ENCODE measurements at places on chromosomes 13 and 19.

DNA sequence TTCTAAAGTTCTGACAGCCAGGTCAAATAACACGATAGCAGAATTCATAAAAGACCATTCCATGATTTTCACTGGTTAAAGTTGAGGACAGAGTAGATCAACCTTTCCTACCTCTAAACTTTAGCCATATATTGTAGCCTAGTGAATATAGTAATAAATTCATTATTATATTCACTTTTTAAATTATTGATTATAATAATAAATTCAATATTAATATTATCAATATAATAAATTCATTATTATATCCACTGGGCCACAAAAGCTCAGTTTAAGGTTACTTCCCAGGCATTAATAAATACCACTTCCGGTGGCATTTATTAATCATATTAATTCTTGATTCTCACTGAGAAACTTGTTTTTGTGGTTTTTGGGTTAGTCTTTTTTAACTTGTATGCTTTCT is 85.7 kb upstream of the GPC6 start:
- DNase-seq: no peak

GRCh38 chr13:112700291-112701060 is 10.6 kb downstream of the ATP11A start:
- DNase-seq: no peak

DNA sequence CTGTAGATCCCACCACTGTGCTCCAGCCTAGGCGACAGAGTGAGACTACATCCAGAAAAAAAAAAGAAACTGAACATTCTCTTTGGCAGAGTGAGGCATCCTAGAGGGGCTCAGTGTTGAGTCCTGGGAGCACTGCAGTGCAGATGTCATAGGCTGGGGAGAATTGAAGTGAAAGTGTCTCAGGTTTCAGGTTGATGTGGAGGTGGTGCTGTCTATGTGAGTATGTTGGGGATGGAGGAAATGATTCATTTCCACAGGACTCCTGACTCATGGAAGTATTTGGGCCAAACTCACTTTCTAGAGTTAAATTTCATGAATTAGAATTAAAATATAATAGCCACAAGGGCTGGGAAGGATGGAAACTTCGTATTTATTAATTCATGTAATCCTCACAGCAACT is 134.4 kb upstream of the TSC22D1 start:
- no peak for DNase-seq

- no peak for DNase-seq
Measured at GRCh38 chr13:74129500-74130191, 4.6 kb downstream of the KLF12 start.

- no peak for DNase-seq
Measured at GRCh38 chr13:46613409-46614049, 60.6 kb downstream of the LRCH1 start.

DNA sequence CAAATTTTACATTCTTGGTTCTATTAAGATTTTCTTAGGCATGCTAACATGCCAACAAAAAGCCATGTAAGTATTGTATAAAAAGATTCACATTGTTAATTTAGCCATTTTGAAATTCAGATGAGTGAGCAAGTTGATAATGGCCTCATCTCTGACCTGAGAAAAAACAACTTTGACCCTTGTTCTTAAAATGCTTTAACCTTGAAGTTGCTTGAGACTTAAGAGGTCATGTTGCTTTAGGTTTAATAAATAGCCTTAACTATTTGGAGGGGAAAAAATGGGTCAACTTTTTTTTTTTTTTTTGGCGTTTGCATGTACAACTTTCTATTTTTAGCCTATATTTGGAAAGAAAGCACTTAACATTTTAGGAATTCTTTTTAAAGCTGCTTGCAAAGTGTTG is 6.0 kb downstream of the MIR17HG start:
- no peak for DNase-seq

- no peak for DNase-seq
Measured at GRCh38 chr13:46903748-46904147, 6.9 kb upstream of the HTR2A start.

DNA sequence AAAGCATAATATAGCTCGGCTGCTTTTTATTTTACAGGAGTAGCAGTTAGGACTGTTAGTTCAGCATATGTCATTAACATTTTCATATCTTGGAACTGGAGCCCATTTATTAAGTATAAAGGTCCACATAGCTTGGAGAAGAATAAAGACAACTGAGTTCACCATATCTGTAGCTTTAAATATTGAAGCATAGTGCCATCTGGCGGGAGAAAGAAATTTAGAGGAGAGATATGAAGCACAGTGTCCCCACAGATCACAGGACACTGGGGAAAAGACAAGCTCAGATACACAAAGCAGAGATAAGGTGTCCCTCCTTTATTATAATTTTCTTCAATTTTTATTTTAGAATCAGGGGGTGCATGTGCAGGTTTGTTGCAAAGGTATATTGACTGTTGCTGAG is 104.7 kb upstream of the FREM2 start:
- DNase-seq: no peak

GRCh38 chr19:38115271-38115802 is 108.7 kb downstream of the DPF1 start:
- DNase-seq: no peak

DNA sequence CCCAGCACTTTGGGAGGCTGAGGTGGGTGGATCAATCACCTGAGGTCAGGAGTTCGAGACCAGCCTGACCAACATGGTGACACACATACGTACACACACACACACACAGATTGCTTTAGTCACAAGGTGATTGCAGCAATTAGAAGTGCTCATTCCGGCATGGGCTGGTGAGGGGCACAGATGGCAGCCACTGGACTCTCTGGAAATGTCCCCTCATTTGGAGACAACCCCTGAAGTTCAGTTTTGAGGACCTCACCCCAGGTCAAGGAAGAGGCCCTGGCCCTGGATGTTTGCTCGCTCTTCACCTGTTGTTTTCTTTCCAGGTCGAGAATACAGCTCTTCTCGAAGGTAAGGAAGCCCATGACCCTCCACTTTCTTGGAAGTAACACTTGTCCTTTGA is 6.1 kb downstream of the ZNF296 start:
- DNase-seq: no peak

GRCh38 chr13:32707471-32707870 is 121.2 kb downstream of the PDS5B start:
- no peak for DNase-seq

DNA sequence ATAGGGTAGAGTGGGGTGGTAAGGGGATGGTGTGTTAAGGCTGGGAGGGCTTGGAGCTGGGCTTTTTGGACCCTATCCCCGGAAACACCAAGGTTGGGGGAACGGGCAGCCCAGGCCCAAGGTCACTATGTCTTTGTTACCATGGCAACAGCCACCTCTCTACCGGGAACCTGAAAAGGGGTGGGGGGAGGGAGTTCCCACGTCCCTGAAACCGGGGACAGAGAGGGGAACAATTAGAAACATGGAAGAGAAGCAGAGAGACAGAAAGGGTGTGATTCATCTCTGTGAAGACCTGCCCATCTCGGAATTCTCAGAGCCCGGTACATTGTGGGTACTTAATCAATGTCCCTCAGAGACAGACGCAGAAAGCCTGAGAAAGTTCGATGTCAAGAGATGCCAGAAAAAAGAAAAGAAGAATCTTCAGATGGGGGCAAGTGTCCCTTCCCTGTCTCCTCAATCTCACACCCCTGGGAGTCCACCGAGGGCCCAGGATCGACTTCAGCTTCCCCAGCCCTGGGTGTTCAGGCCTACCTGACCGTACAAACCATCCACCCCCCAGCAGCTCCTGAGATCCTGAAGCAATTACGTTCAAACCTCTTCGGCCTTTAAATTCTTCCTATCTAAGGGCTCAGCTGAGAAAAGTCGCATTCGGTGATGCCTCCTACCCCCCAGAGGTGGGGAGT is 6.8 kb upstream of the LRFN1 start:
- no peak for DNase-seq

GRCh38 chr19:42287017-42287826 is 14.7 kb upstream of the PRR19 start:
- no peak for DNase-seq

DNA sequence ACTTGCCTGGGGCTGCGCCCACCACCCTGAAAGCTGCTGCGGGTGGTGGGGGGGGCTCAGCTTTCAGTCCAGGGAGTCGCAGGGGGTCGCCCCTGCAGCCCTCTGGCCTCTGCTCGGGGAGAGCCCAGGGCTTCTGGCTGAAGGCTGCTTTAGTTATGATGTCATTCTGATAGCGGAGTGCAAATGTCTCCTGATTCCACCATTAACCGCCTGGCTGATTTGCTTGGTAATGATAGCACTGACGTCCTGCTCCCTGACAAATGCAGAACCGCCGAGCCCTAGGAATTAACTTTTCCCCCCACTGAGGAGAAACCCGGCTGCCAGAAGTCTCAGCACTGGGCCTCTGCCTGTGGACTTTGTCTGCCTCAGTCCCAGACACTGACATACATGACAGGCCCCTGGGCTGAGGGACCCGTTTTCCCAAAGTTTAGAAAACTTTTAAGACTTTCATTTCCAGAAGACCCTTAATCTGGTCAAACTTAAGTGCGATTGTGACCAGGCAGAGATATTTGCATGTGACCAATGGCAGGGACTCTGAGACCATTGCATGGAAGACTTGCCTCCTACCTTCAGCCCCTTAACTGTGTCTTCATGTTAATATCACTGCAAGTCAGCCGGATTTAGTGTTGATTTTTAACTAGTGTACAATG is 142.5 kb upstream of the ZNF536 start:
- DNase-seq: no peak

GRCh38 chr13:101384929-101385328 is 31.4 kb downstream of the NALCN start:
- DNase-seq: no peak

GRCh38 chr13:23541221-23541824 is 28.9 kb upstream of the TNFRSF19 start:
- DNase-seq: no peak

DNA sequence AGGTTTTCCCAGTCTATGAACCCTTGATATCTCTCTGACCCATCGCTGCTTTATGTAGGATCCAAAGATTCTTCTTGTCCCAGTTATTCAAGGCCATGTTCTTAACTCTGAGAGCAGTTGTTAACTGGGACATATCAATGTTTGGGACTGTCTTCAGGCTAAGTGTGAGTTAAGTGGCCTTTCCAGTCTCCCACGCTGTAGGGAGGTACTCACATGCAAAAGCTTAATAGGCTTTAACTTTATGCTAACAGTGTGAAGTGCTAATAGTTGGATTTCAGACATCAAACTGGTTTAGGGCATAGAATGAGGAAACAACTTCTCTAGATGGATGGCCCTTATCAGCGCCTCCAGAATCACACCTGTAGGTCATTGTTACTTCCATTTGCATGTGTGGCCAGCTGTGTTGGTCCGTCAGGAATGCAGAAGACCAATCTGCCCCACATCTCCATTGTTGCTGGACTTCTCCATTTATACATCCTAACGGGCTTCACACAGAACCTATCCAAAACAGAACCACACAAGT is 104.7 kb upstream of the MBNL2 start:
- no peak for DNase-seq

DNA sequence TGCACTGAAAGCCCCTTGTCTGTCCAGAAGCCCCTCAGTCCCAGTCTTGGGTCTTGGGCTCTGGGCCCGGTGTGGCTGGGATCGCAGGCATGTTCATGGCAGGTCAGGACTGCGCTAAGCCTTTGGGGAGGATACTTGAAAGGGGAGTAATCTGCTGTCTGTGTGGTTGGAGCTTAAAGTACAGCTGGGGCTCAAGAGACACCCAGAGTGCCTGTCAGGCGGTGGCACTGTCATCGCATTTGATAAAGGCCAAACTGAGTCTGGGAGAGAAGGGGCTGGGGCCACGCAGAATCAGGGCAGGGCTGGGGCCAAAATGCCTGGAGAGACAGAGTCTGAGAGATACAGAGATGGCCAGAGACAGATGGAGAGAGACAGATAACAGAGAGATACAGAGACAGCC is 4.2 kb upstream of the CILP2 start:
- DNase-seq: no peak

GRCh38 chr13:113598481-113598880 is 13.9 kb downstream of the TFDP1 start:
- no peak for DNase-seq

DNA sequence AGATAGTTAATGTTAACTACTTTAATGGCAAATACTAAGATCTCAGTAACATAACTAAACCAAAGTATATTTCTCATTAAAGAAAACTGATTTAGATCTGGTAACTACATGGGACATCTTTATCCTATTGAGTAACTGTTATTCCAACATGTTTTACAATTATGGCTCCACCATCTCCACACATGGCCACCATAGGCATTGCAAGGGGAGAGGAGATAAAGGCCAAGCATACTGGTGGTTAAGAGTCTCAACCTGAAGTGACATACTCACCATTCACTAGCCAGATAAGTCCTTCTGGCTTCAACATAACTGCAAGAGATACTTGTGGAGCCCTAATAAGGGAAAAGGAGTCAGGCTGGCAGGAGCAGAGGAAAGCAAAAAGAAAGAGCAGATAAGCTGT is 1586.4 kb upstream of the SPRY2 start:
- no peak for DNase-seq

- DNase-seq: no peak
Measured at GRCh38 chr19:27906081-27906480, 1306.9 kb downstream of the UQCRFS1 start.

DNA sequence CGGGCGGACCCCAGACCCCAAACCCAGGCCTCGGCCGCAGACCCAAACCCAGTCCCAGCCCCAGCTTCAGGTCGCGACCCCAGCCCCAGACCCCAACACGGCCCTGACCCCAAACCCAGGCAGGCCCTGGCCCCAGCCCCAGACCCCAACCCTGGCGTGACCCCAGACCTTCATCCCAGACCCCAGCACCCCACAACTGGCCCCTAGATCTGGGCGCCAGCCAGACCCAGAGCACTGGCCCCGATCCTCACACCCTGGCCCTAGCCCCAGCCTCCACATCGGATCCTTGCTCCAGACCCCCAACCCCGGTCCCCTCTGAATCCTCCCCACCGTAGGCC is 7.5 kb downstream of the MBD3 start:
- DNase-seq: no peak

DNA sequence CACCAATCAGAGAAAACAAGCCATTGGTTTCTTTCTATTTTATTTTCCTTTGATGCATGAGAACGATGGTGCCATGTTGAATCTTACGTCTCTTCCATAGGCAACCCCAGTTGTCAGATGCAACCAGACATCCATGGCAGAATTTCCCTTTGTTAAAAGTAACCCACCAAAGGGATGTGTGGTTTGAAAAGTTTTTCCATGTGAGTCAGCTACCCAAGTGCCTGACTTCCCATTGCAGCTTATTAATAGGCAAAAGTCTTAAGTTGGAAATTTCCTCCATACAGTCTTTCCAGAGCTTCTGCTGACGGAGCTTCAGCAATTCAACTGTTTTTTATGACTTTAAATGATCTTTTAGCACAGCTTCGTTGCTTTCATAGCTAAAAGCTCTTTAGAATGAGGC is 73.8 kb upstream of the FAM216B start:
- no peak for DNase-seq

GRCh38 chr19:3369337-3370213 is 3.2 kb downstream of the NFIC start:
- no peak for DNase-seq

DNA sequence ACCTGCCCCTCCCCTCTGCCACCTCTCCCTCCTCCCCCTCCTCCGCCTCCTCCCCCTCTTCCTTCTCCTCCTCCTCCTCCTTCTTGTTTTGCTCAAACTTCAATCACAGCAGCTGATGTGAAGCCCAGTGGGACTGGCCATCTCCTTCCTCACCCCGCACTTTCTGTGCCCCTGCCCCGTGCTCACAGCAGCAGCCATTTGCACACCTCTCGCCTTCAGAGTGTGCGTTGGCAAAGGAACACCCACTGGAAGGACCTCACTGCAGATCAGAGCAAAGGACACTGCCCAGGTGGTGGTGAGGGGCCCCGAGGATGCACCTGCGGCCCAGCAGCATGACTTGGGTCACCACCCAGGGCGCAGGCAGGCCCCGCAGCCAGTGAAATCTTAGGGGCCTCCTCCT is 98.8 kb downstream of the SOX1 start:
- DNase-seq: no peak

GRCh38 chr13:59064042-59064441 is 1099.7 kb downstream of the DIAPH3 start:
- no peak for DNase-seq

Data from progenitor cell of endocrine pancreas (in vitro differentiated cells).